ENCODE measurements at places on chromosomes 6 and 20.

DNA sequence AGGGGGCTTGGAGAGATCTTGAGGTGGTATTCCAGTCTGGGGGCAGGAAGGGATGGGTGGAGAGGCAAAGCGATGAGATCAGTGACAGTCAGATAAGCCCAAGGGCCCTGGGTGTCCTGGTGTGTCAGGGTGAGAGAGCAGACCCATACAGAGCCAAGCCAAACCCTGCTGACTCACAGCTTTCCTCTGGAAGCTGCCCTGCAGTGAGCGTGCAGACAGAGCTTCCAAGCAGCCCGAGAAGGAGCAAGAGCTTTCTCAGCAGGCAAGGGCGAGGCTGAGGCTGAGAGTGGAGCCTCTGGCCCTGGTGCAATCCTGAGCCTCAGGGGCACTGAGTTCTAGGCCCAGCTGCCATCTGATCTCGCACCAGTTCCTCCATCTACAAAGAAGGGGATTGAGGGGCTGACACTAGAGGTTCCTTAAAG lies 91.1 kb upstream of the HIVEP1 start:
- no peak for DNase-seq

- no peak for DNase-seq
Observed at GRCh38 chr6:34516391-34517324, 39.5 kb downstream of the SPDEF start.

DNA sequence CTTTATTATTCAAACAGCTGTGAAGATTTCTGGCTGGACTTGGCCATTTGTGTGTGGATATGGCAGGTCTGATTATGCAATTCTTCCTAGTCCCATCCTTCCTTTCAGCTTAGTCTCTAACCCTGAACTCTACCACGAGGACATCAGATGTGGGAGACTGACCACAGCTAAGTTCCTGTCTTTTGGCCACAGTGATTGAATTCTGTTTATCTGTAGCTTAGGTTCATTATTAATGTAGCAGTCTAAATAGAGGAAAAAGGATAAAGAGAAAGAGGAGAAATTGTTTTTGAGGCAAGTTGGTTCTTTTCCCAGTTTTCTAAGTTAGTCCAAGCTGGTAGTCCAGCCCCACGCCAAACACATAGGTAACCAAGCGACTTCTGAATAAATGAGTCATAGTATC lies 598.9 kb downstream of the RFPL4B start:
- DNase-seq, result no peak

GRCh38 chr6:81682235-81682795 lies 70.2 kb downstream of the TENT5A start:
- no peak for DNase-seq

- DNase-seq, result no peak
Observed at GRCh38 chr6:127466416-127466815, 7.2 kb upstream of the KIAA0408 start.

GRCh38 chr6:35754452-35755277 lies 17.8 kb downstream of the ARMC12 start:
- DNase-seq, result no peak

DNA sequence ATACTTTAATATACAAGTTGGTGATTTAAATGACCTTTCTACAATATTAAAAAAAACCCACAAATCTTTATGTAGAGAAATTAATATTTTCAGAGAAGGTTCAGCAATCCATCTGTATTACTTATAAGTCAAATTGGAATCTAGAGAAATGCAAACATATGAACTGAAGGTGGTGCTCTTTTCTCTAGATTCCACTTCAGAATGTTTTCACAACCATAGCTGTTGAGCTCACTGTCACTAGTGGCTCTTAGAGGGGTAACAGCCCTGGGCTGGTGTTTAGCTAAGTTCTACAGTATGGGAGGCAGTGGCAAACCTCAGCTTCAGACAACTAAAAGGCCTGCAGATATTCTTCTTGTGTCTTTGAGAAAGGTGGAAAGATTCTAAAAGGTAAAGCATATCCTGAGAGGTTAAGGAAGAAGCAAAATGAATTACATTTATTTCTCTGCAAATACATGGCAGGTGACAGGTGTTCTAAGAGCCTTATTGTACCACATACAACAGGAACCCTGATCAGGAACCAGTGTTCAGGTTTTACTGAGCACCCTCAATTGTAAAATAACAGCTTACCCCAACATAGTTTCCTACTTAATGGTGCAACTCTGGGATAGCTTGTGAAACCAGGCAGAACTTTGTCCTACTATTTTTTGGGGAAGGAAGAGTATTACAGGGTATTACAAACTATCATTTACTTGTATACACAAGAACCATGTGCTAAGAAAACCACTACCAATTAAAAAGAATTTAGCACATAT lies 56.6 kb upstream of the SAMHD1 start:
- no peak for DNase-seq

DNA sequence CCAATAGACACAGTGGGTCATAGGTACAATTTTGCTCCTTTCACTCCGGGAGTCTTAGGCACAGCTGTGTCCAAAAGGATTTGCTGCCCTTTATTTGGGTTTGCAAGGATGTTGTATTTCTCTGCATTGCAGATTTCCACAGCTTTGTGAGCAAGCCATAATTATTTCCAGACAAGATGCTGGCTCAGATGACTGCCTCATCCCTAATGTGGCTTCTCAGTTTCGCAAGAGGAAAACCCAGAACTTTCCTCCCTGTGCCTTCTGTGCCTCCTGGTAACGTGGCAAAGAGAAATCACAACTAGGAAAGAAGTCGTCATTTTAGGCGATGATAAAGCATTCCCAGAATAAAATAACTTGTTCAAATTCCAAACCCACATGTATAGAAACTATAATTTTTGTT lies 33.7 kb downstream of the FAM50B start:
- no peak for DNase-seq

GRCh38 chr6:161511447-161512095 lies 237.7 kb upstream of the AGPAT4 start:
- DNase-seq, result no peak

GRCh38 chr6:90454836-90455427 lies 131.9 kb downstream of the MAP3K7 start:
- no peak for DNase-seq

DNA sequence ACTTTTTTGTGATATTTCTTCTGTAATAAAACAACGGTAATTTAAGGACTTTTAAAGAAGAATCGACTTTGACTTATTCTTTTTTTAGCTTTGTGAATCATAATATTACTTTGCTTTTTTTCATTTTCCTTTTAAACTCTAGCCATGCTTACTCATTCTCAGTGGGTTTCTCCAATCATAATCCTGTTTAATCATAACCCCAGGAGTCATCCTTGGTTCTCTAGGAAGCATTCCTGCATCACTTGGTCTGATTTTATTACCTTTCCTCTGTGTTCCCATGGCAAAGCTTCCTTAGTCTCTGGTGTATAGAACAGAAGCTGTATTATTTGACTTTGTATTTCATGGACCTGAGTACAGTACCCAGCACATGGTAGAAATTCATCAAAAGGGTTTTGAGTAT lies 223.5 kb downstream of the CDKAL1 start:
- DNase-seq, result no peak

DNA sequence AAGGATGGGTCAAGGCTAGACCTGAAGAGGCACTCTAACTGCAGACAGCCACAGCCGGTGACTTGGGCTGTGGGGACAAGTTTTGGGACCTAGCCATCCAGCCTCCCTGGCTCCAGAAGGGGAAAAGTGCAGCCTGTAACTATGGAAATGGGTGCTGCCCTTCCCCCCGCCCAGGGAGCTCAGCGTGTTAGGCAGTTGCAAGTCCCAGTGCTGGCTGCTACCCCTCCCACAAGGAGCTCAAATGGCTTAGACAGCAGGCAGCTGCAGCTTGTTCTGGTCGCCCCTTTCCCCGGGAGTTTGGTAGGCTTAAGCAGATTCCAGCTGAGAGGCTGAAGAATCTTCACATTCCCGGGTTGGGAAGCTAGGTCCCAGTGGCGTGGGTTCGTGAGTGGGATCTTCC lies 162.6 kb downstream of the FAM83B start:
- no peak for DNase-seq

DNA sequence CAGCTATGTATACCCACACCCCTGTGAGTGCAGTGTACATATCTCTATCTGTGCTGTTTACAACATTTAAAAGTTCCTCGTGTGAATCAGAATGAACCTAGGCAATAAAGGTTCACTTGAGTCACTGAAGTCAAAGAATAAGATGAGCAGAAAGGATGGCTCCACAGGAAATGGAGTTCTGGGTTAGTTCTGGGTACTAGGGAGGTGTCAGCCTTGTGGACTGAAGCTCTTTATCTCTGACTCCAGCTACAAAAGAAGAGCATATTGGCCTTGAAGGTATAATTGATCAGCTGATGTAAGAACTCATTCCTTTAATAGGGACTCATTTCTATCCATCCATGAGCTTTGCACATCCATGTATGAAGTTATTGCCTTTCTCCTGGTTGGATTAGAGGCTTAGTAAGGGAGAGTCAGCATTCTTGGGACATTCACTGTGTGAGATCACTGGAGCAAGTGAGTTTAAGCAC lies 73.9 kb upstream of the BACH2 start:
- no peak for DNase-seq

DNA sequence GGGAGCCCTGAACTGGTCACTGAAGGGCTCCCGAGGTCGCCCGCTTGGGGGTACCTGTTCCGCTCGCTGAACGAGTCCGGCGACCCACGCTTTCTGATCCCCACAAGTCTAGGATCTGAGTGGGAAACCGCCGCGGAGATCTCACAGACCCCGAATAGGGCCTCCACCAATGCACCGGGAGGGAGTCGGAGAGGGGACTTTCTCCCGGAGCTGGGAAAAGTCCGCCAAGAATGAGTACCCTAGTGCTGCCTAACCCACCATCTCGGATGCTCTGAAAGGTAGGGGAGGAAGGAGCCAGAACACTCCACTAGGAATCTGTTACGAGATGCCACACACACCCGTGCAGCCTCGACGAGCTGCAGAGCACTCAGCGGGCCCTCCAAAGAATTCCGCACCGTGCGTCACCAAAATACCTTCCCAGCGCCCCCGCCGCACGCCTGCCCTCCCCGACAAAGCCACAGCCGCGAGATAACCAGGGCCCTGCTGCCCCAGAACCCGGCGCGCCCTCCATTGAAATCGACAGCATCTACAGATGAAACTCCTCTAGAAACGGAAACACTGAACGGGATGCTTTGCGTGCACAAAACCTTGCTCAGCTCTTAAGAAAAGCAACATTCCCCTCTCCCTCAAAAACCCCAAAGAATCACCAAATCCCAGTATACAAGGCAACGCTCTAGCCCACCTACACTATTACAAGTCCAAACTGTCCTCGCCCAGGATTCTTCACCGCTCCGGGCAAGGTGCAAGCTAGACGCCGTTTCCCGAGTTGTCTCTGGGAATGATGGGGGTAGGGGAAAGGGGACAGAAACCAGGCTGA lies 686 bp downstream of the COL12A1 start:
- DNase-seq, result no peak

DNA sequence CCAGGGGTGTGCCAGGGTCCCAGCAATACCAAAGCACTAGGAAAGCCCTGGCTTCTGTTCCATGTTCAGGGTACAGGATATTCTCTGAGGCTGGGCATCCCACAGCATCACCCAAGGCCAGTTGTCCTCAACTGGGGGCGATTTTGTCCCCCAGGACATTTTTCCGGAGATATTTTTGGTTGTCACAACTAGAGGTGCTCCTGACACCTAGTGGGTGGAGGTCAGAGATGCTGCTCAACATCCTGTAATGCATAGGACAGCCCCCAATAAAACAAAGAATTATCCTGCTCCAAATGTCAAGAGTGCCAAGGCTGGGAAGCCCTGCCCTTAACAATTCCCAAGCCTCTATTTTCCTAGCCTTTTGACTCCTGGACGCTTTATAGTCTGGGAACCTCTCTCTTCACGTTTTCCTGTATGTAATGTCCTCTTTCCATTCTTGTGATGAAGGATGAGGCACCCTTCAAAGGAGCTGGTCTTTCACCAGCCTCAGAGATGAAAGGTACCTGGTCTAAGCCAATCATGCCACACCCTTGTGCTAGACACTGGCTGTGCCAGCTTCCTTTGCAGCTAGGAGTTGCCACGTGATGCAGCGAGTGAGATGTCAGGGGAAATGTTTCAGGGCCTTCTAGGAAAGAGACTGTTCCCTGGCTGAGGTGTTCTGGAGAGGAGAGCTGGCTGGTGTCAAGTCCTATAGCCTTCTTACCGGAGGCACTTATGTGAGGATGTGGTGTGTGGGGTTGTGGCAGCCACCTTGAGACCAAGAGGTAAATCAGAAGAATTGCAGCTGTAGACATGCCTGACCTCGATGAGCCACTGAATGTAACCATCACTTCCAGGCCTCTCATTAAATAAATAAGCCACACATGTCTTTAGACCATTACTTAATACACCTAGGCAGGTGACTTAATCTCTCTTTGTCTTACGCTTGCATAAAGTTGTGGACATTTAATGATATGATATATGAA lies 23.4 kb upstream of the KCNG1 start:
- no peak for DNase-seq

DNA sequence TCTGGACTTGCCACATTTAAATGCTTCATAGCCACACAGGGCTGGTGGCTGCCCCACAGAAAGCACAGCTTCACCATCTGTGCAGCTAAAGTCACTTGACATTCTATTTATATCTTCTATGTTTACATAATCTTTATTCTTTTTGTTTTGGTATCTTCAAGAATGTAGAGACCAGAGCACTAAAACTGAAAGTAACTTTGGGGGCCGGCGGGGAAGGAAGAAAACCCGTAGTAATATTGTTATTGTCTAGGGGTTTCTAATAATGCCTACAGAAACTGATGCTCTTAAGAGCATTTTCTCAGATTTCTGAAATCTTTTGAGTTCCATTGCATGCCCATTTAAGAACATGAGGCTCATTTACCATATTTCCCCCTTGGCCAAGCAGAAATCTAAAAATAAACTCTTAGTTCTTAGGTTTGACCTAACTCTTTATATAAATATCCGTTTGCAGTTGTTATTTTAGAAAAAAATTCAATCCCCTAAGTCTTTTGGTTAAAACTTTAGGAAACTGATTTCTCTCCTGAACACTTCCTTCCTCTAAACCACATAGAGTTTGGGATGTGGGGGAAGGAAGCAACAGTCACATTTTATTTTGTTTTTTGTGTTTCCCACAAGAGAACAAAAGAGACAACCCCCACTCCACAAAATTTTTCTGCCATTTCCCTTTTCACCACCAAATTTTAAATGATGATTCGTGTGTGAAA lies 207.6 kb downstream of the OGFRL1 start:
- DNase-seq, result no peak

DNA sequence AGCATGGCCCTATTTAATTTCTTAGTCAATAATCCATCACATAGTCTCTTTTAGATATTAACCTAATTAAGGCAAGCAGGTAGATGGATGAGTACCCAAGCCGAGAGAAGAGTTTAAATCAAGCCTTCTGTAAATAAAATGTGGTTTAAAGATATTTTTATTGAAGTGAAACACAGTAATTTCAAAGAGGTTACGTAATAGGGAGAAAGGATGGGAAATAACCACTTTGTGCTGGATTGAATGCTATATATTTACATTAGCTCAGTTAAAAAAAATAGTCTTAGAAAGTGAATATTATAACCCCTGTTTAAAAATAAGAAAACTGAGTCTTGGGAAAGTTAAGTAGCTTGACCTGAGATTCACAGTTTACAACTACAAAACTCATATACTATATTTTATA lies 37.0 kb upstream of the FOXO3 start:
- DNase-seq, result no peak

GRCh38 chr20:37711001-37711400 lies 17.2 kb downstream of the CTNNBL1 start:
- DNase-seq, result no peak
